Suprapubic skin (tissue), 4 donors: ENCODE measurements at places on chromosomes 7 and 10. TPM values are rescaled to one million over a fixed set of nuclear protein-coding genes. Genes with fewer than 3 reads are reported as not detected.

WNT16 gene
- 28.8 TPM for total RNA-seq

DNA sequence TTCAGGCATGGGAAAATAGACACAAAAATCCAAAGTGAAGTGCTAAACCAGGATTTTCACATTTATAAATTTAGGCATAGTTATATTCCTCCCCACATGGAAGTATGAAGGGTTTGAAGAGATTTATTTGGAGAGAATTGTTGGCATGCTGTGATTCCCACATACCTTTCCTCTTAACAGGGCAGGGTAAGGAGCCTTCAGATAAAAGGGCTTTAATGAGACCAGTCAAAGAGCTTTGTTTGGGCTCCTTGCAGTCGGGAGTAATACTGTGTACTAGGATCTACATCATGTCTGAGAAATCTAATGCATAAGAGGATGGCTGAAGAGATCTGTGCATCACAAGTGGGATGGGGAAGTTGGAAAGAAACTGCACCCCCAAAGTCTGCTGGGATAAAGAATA lies 140.8 kb upstream of the PTN start:
- no peak overlapping the region for H3K4me3 ChIP-seq
- H3K27me3 ChIP-seq = no peaks in the 10 kb centered on the region
- H3K4me1 ChIP-seq = no peaks in the 10 kb centered on the region
- DNase-seq = no peak

SLC39A12 gene
- not detected for total RNA-seq

- no peak overlapping the region for H3K27ac ChIP-seq
- no peaks in the 10 kb centered on the region for H3K27me3 ChIP-seq
- peaks cover 5% of the 10 kb centered on the region for H3K4me1 ChIP-seq
- no peak overlapping the region for H3K4me3 ChIP-seq
Measured at GRCh38 chr7:18771834-18772566, 276.5 kb downstream of the HDAC9 start.

GRCh38 chr7:39088730-39089593 lies 111.3 kb downstream of the POU6F2 start:
- H3K27ac ChIP-seq = no peak overlapping the region
- H3K4me3 ChIP-seq = no peak overlapping the region
- no peak for DNase-seq

LFNG gene
- 123 TPM for total RNA-seq

DNA sequence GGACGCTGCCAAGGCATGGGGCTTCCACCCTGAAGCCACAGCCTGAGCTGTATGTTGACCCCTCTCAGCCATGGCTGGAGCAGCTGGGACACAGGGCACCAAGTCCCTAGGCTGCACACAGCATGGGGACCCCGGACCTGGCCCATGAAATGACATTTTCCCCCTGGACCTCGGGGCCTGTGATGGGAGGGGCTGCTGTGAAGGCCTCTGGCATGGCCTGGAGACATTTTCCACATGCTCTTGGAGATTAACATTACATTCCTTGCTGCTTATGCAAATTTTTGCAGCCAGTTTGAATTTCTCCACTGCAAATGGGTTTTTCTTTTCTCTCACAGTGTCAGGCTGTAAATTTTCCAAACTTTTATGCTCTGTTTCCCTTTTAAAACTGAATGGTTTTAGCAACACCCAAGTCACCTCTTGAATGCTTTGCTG lies 463.6 kb downstream of the ZWINT start:
- no peaks in the 10 kb centered on the region for H3K4me1 ChIP-seq
- no peak for DNase-seq
- H3K36me3 ChIP-seq = no peaks in the 10 kb centered on the region
- no peaks in the 10 kb centered on the region for H3K27me3 ChIP-seq

DNA sequence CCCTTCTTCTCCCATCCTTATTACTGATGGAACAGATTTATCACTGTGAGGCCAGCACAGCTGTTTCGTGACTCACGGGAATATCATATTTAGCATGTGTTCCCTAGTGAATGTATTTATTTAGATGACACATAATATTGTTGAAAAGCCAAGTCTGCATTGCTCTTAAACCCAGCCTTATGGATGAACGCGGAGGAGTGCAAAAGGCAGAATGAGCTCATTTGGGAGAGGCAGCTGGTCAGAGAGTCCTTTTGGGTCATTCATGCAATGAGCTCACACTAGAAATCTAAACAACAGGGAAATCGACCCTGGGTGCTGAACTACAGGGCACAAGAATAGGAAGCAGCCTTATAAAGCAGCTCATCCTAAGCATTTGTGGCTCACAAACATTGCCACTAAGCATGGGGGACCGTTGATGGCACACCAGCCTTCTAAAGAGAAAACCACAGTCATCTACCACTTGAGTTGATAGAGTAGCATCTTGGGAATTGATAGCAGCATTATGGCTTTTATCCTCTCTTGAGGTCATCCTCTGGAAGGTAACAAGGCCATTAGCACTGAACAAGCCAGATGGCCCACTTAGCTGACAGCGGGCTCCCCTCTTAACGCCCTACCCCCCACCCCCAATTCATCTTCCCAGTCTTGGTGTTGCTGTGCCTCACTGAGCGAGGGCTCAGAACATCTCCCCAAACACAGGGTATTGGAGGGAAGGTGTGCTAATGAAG lies 32.9 kb upstream of the SDK1 start:
- DNase-seq = no peak
- peaks cover 8% of the 10 kb centered on the region for H3K4me1 ChIP-seq
- peaks cover 13% of the 10 kb centered on the region for H3K27me3 ChIP-seq
- no peaks in the 10 kb centered on the region for H3K36me3 ChIP-seq
- H3K27ac ChIP-seq = no peak overlapping the region
- H3K4me3 ChIP-seq = no peak overlapping the region

DNA sequence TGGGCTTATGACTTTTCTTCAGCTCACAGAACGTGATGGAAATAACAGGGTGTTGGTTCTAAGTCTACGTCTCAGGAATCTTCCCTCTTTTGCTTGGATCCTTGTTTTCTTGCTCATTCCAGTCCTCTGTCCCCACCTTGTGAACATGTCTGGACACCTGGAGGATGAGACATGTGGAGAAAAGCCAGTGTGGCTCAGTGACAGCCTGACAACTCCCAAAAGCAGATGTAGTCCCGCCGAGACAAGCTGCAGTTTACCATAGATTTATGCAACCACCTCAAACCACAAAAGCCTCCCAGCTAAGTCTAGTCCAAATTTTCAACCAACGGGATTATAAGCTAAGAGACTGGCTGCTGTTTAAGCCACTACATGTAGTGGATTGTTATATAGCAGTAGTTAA lies 476.1 kb downstream of the SH2D4B start:
- H3K4me3 ChIP-seq = no peak overlapping the region
- no peaks in the 10 kb centered on the region for H3K4me1 ChIP-seq
- H3K27ac ChIP-seq = no peak overlapping the region
- H3K36me3 ChIP-seq = no peaks in the 10 kb centered on the region

NME8 gene
- 7.3 TPM for total RNA-seq

SAMD9L gene
- total RNA-seq = 3.1 TPM

DNA sequence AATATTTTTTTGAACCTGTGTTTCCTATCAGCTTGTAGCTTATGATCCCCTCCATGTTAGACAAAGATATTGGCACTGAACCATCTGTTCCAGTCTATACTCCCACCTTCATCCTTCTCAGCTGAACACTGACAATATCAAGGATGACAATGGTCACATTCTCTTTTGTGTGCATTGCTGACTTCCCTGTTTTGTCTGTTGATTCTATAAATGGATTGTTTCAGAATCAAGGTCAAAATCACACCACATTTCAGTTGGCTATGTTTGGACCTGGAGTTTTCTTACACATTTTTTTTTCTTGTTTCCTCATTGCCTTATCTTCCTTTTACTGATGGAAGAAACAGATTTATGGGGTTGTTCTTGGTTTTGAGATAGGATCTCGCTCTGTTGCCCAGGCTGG lies 11.3 kb upstream of the SMURF1 start:
- no peak overlapping the region for H3K4me3 ChIP-seq
- no peaks in the 10 kb centered on the region for H3K4me1 ChIP-seq

DNA sequence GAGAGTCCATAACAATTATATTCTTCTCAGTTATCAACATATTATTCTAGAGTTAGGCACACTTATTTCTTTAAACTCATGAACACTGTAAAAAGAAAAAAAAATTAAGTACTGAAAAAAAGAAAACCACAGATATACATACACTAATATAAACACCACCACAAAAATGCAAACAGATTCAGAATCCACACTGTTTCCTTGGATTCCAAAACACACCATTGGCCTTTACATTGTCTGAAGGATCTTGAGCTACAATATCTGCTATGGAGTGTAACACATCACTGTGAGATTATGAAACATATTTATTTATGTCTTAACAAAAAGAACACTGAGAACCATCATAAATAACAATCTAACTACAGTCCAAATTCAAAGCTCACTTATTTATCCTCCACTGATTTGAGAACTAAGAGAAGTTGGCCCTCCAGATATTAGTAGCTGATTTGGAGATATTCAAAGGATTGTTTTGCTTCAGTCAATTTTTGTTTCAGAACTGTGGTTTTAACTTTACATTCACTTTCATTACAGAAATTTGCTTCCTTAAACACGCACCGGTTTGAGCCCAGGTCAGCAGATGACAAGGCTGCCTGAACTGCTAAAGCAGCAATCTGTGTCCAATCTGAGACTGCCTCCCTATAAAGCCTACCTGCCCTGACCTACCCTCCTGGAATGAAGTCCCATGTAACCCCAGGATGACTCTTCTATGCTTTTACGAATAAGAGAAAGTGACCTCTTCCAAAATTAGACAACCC lies 47.0 kb upstream of the CDK1 start:
- no peaks in the 10 kb centered on the region for H3K36me3 ChIP-seq
- H3K27me3 ChIP-seq = peaks cover 13% of the 10 kb centered on the region
- H3K4me3 ChIP-seq = peak overlapping the region; percentile 72
- peaks cover 16% of the 10 kb centered on the region for H3K4me1 ChIP-seq
- DNase-seq = no peak

DNA sequence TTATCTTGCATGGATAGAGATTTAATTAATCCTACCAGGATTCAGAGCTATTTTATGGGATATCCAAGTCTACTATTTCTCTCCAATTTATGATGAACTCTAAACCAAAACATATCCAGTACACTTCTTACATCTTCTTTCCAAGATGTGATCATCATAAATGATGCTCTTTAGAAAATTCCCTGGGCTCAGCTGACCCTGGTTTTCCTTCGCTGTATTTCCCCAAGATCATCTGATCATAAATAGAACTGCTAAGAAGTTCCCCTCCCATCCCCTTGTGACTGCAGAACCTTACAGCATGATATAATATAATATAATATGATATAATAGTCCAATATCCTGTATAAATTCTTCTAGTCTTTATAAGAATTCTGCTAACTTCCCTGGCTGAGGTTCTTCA lies 114.6 kb upstream of the LYZL2 start:
- no peak overlapping the region for H3K27ac ChIP-seq
- H3K36me3 ChIP-seq = no peaks in the 10 kb centered on the region
- H3K27me3 ChIP-seq = no peaks in the 10 kb centered on the region
- H3K4me1 ChIP-seq = no peaks in the 10 kb centered on the region

DNA sequence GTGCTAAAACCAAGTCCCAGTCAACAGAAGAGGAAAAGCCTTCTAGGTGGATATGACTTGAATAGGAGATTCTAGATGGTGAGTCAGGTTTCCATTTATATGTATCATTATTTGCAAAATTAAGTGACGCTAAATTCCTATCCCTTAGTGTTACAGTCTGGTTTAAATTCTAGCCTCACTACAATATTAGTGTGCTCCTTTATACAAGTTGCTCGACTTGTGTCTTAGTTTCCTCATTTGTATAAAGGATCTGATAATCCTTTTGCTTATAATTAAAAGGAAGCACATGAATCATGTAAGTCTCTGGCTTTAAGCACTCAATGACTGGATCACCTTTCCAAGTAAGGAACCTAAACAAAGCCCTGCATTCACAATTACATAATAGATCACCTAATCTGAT lies 105.7 kb downstream of the SVOPL start:
- H3K4me3 ChIP-seq = no peak overlapping the region
- H3K4me1 ChIP-seq = no peaks in the 10 kb centered on the region
- H3K36me3 ChIP-seq = no peaks in the 10 kb centered on the region
- no peaks in the 10 kb centered on the region for H3K27me3 ChIP-seq
- H3K27ac ChIP-seq = no peak overlapping the region

DNA sequence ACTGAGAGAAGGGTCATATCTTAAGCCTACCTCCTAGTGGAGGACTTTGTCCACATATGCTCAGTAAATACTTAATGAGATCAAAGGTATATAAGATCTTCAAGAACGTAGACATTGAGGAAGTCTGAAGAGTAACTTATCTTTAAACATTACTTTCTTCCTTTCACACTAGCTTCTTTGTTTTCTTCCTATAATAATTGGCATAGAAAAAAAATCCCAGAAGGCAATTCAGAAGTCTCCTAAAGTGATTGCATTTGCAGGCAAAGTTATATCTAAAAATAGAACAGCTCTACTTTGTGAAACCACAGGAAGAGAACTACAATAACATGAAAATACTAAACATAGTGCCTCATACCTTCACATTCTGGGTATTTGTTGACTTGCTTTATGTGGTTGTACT lies 150.4 kb downstream of the PPP1R3A start:
- no peak overlapping the region for H3K4me3 ChIP-seq
- no peaks in the 10 kb centered on the region for H3K36me3 ChIP-seq
- H3K4me1 ChIP-seq = no peaks in the 10 kb centered on the region

KCNMA1 gene
- total RNA-seq = 9.3 TPM

- H3K4me1 ChIP-seq = peaks cover 60% of the 10 kb centered on the region
- no peaks in the 10 kb centered on the region for H3K27me3 ChIP-seq
- no peak for DNase-seq
- H3K27ac ChIP-seq = peak overlapping the region; percentile 88
- H3K4me3 ChIP-seq = peak overlapping the region; percentile 87
Measured at GRCh38 chr7:876972-877311, 588 bp downstream of the GET4 start.
